Fibroblast of villous mesenchyme (primary cell): ENCODE measurements at places on chromosomes 12 and 14. TPM values are rescaled to one million over a fixed set of nuclear protein-coding genes. Genes with fewer than 3 reads are reported as not detected.

Gene IL22
- total RNA-seq, result not detected in 2 replicates

Gene DAO
- not detected in 2 replicates for total RNA-seq

- no peak for DNase-seq
Observed at GRCh38 chr12:26373606-26374495, 178.5 kb downstream of the SSPN start.

DNA sequence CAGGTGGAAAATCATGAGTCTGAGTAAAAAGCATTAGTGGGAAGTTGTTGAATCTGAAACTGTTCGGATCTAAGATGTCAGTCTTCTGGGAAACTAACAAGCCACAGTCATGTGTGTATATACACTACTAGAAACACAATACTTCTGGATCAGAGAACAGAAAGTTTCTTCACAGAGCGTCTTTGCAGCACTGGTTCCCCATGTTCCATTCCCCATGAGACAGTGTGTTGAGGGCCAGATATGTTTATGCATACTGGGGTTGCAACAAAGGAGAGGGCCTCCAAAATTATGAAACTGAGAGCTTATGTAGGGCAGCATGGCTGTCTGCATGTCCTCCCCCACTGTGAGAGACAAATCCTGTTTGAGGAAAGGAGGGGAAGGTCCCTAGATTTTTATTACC lies 295.0 kb upstream of the NAV3 start:
- DNase-seq, result no peak

DNA sequence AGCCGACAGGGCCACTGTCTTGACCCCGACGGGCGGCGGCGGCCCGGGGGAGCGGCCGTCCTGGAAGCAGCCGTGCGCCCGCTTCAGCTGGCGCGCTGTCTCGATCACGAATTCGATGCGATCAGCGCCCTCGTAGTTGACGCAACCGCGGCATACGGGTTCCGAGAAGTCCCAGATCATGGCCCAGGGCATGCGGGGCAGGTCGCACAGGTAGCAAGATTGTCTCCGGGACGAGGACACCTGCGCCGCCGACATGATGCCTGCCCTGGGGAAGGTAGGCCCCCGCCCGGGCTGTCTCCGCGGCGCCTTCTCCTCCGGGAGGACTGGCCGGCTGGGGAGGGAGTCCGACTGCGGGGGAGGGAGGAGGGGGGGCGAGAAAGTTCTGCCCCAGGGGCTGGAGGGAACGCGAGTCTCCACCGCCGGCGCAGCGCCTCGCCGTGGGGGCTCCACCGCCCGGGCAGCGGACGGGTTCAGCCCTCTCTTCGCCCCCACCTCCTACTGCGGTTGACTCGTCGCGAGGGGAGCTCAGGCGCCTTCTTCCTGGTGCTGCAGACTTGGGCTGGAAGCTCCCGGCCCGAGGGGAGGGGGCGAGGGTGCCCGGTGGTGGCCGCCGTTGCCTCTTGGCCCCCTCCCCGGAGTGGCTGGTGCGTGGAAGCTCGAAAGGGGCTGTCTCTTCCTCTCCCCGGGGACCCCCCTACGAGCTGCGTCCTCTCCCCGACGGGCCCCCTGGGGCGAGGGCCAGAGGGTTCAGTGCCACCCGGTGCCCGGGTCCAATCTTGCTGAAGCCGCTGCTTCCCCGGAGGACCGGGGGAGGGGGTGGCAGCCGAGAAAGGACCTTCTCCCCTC lies 747 bp downstream of the IRF2BPL start:
- DNase-seq, result peak; percentile 75

- DNase-seq, result peak; percentile 53
Observed at GRCh38 chr12:2198005-2198501, 145.3 kb downstream of the CACNA1C start.

GRCh38 chr14:30710876-30711275 lies 88.8 kb downstream of the SCFD1 start:
- DNase-seq, result peak; percentile 60
